Stimulated activated CD4-positive, alpha-beta T cell treated with anti-CD3 and anti-CD28 coated beads, Interleukin-15, amount 100 ng/mL, for 1 hour (primary cell): ENCODE measurements at places on chromosomes 7 and 10.
A peak's percentile ranks its signal among the peaks of the same experiment; 100 is the strongest.

- DNase-seq, result no peak
Measured at GRCh38 chr7:147145194-147145593, 1028.6 kb downstream of the CNTNAP2 start.

DNA sequence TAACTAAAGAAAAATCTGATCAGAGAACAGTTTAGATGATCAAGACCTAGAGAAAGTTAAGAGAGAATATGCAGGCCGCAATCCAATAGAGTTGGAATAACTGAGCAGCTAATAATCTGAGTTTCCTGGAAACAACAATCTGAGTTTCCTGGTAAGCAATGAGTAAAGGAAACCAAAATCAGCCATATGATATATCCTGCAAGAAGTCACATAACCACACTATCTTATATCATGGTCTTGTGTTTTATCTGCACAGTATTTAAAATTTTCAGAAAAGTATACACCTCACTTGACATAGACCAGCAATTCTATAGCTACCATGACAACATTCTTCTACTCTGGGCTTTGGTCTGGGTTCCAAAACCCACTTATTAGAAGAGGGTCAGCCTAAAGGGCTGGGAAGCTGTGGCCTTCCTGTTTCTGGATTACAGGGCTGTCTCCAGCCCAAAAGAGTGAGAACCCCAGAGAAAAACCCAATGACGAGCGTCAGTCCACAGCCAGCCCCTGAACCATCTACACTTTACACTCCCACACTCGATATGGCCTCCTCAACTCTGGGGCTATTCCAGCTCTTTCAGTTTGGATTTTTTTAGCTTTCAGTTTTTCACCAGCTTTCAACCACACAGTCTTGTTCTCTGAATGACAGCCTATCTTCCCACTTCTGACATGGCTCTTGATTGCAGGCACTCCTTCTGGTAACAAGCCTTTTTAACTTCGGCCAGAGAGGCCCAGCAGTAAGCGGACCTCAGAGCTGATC, 110.4 kb downstream of the GLI3 start:
- no peak for DNase-seq

DNA sequence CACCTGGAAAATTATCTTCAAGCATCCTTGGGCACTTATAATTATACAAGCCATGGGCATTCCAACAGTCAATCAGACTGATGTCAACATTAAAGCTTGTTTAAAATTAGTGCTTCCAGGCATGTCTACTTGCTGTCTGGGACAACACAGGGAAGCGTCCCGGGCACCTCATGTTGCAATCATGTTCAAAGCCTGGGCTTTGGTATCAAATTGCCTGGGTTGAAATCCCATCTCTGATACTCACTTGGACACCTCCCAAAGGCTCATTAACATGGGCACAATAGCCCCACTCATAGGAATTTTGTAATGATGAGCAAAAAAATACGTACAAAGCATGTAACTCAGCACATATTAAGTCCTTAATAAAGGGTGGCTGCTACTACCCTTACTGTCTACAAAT, 14.4 kb downstream of the AIFM2 start:
- DNase-seq, result no peak

DNA sequence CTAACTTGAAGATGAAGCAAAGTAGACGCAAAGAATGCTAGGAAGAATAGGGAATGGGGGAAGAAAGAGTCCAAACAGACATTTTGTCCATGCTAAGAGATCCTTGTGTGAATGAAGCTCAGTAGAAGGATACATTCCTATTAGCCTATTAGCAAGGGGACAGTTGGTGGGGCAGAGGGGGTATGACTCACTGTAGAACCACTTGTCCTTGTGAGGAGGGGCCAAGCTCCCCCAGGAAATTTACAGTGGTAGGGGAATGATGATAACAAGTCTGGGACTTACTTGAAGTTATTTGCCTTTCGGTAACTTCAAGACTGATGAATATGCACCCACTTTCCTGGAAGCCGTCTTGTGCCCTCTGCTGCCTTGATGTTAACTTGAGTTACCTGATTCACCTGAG, 17.2 kb upstream of the SYPL1 start:
- no peak for DNase-seq

- DNase-seq, result peak; percentile 17
Measured at GRCh38 chr7:23106057-23106822, 655 bp downstream of the KLHL7 start.

DNA sequence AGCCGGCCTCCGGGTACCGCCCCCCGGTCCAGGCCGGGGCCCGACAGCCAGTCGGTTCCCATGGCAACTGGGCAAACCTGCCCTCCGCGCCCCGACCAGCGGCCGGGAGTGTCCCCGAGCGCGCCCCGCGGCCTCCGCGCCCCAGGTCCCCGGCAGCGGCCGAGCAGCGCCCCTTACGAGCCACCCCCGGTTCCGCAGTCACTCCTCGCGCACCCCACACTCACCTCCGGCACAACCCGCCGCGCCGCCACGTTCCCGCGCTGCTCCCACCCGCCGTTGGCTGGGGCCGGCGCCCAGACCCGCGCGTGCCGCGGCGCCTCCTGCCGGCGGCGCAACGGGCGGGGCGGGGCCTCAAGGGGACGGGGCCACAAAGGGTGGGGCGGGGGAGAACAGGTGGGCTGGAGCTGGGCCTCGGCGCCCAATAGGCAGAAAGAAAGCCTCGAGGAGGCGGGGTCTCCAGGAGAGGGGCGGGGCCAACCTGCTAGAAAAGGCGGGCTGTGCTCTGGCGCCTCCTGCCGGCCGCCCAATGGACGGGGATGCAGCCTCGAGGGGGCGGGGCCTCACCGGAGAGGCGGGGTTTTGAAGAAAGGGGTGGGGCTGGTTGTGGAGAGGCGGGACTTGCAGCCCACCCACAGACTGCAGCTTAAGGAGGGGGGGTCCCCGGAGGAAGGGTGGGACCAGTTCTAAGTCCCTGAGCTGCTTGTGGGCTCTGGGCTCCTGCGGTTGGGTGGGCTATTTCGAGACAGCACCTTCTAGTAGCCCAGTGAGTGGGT, at the start of gene RADIL:
Gene RADIL, minus strand, starts transcription at position 345 of the 773 bp plus-strand sequence. CDS start 5,577 bp downstream, outside the sequence.
- peak; percentile 56 for DNase-seq

DNA sequence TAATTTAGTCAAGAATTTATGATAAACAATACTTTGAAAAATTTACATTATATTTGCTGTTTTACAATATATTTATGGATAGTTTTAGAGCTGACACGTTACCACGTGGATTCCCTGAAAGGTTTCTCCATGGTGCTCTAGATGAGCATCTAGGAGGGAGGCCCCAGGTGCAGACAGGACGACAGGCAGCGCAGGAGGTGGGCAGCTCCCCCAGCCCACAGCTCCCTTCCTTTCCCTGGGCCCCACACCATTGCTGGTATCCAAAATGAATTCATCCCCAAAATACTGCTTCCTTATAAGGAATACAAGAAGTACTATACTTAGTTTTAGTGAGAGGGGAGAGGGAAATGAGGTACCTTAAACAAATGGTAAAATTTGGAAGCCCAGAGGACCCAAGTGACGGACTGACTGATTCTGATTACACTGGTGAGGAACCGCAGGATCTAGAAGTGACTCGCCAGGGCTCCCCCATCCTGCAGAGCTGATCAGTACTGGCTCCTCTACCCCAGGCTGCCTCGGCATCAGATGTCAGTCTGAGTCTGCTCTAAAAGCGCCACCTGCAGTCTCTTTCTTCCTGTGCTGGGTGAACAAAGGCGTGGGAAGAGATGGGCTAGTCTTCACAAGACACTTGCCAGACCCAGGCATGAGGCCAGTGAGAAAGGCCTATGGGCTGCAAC, 89.2 kb downstream of the DLG5 start:
- DNase-seq, result peak; percentile 23

DNA sequence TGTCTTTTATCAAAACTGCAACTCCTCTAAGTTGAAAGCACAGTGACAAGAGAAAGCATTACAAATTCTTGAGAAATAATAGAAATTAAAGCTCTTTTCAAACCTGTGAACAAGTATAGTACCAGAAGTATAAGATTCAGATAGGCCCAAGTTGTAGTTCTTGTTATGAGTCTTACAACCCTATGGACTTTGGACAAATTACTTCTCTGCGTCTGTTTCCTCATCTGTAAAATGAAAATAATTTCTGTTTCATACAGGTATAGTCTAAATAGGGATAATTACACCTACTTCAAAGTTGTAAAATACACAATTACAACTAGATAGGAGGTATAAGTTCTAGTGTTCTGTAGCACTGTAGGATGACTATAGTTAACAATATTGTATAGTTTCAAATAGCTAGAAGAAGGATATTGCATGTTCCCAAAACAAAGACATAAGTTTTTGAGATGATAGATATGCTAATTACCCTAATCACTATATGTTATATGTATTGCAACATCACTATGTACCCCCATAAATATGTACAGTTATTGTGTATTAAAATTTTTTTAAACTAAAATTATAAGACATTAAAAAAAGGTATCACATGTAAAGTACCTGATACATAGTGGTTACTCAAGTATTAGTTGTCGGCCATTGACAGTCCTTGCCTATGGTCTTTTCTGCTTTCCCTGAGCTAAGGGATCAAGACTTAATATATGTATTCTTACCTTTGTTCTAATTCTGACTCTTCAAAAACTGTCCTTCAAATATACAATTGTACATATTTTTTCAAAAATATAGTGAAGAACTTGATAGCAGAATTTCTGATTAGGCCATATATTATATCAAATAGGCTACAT, 1.8 kb upstream of the WASL start:
- no peak for DNase-seq

GRCh38 chr7:112193915-112194502, 12.2 kb downstream of the DOCK4 start:
- no peak for DNase-seq

- DNase-seq, result no peak
Measured at GRCh38 chr10:90319188-90319914, 538.5 kb downstream of the HTR7 start.

DNA sequence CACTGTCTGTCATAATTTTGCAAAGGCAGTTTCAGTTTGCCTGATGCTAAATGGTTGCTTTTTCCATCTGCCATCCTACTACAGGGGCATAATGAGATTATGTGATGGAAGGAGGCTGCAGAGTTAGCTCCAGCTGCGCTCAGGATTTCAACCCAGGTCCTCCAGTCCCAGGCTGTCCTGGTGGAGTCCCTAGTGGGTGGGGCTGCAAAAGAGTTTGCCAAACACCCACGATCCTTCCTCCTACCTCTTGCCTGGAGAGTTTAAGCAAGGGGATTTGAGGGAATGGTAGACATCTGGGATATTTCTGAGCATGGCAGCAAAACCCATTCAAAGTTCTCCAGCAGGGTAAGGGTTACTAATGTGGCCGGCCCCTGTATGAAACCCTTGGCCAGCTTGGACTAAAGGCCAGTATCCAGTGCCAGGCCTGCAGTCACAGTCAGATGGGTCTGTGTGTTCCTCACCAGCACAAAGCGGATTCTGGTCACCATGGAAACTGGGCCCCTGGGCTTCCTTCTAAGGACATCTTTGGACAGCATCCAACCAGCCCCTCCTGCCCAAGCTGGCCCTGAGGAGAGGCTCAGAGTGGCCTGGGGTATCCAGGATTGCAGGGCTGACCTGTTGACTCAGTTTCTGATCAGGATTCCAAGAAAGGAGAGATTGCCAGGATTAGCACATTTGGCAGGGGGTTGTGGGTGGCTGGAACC, 42.7 kb upstream of the CHST3 start:
- DNase-seq, result no peak

DNA sequence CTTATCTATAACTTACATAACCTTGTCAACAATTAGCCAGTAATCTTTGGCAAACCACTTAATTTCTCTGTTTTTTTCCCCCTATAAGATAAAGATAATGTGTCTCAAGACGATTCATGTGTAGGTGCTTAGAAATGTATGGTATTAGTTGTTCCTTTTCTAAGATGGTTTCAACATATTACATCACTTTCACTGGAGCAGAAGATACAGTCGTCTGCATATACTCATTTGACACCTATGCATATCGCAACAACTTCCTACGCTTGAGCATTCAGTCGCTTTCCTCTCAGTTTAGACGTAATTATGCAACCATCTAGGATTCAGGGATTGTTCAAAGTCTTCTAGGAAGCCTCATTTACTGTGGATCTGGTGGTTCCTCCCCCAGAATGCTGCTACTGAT, 396.7 kb downstream of the PHTF2 start:
- DNase-seq, result no peak

- no peak for DNase-seq
Measured at GRCh38 chr10:116848032-116848943, 1.0 kb upstream of the ENO4 start.

- DNase-seq, result no peak
Measured at GRCh38 chr7:101906291-101907240, 89.1 kb downstream of the CUX1 start.

DNA sequence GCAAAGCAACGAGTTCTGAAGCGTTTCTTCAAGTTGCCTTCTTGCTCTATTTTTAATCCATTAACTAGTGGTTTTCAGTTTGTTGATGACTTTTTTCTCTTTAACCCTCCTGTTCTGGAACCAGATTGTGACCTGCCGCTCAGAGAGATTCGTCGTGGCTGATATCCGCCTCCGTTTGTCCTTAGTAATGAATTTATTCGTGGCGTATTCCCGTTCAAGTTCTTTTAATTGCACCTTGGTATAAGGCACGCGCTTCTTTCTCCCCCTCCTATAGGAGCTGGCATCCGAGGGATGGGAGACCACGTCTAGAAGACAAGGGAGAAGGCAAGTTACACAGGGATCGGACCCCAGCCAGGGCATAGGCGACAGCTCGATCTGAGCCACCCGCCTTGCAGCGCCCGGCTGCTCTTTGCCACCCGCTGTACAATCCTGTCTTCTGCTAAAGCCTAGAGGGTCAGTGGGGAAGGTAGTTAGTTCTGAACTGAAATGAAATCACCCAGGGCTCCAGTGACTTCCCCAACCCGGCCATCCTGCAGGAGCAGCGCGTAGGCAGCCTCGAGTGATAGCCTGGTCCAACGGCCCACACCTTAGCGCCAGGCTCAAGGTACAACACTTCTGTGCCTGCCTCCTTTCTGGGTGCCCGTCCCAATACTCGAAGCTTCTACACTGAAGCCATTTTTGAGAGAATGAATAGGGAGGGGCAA, 1.6 kb downstream of the HOXA13 start:
- no peak for DNase-seq
